ENCODE measurements at places on chromosomes 13 and 19. TPM values are rescaled to one million over a fixed set of nuclear protein-coding genes. Genes with fewer than 3 reads are reported as not detected.

Gene PBX4
- polyA plus RNA-seq, result 18.0 TPM

Gene NCCRP1
- polyA plus RNA-seq, result 0.29 TPM

Gene LILRA1
- 0.58 TPM for polyA plus RNA-seq

Gene ZFP14
- 11.5 TPM for polyA plus RNA-seq

Gene PSG5
- not detected for polyA plus RNA-seq

Gene IGFL2
- 1.3 TPM for polyA plus RNA-seq

Gene ATP8B3
- polyA plus RNA-seq, result 1.3 TPM

Gene CC2D1A
- polyA plus RNA-seq, result 30.2 TPM

Gene NLRP4
- not detected for polyA plus RNA-seq

Gene HAUS8
- 15.1 TPM for polyA plus RNA-seq

Measured in left lung (tissue), 14 donors.